ENCODE measurements at places on chromosomes 11 and 22.

DNA sequence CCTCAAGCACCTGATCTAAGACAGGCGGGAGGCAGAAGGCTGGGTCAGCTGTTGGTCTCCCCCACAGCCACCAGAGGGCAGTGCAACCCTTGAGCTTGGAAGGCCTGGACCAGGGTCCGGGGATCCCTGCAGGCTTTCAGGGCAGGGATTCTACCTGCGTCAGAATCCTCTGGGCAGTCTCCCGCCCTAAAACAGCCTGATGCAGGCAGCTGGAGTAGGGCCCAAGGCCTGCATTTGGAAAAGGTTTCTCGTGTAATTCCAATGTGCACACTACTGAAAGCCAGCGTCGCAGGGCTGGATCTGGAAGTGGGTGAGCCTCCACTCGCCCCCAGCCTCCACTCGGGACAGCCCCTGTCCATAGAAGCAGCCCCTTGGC, 31.8 kb downstream of the BID start:
- peak; percentile 71 for DNase-seq

DNA sequence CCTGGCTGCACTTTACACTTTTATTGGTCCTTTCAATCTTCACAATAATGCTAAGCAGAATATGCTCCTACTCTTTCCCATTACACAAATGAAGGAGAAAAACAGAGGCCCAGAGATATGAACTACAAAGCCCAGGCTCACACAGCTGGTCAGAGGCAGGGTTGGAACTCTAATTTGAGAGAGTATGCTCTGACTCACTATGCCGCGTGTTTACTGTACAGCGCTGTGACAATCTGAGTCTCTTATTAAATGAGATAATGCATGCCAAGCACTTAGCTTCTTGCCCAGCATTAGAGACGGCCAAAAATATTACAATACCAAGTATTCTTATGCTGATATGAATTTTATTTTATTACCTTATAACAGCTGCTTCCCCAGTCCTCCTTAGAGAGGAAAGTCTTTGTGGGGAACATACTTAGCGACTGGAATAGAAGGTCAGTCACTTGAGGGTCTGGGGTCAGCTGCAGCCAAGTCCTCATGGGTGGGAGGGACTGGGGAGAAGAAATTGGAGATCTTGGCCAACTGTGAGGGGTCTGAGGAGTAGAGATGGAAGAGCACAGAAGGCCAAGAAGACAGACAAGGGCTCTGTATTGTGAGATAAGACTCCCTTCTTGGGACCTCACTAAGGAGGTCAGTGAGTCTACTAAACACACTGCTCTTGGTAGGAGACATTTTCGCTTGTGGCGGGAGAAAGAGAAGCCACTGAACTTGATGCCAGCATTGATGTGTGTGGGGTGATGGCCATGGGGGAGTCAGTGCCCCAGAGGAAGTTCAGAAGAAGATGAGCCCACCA, 150.8 kb upstream of the TIMP3 start:
- DNase-seq, result no peak

DNA sequence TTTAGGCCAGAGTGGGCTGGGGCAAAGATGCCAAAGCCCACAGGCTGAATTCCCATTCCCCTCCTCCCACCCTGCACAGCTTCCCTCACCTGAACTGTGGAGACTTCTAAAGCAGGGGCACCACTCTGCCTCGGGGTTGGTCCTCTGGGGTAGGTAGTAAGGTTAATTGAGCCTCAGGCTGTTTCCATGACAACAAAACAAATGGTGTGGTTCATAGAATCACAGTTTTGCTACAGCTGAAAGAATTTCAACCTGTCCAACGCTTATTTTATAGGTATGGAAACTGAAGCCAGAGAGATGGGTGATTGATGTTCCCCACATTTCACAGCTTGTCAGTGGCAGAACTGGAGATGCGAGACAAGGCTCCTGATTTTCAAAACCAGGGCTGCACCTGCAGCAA, 109.5 kb downstream of the SNX19 start:
- DNase-seq, result no peak

DNA sequence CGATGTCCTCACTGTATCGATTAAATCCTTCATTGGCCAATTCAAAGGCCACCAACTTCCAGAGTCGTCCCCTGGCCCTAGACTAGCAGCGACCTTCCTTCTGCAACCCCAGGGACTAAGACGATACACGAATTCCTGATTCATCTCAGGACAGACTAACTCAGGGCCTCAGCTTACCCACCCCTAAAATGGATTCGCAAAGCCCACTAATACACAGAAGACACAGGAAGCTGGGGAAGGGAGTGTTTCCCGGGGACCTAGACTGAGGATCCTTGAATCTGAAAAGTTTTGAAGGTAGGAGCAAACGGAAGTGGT, 509 bp downstream of the LAMTOR1 start:
- no peak for DNase-seq

DNA sequence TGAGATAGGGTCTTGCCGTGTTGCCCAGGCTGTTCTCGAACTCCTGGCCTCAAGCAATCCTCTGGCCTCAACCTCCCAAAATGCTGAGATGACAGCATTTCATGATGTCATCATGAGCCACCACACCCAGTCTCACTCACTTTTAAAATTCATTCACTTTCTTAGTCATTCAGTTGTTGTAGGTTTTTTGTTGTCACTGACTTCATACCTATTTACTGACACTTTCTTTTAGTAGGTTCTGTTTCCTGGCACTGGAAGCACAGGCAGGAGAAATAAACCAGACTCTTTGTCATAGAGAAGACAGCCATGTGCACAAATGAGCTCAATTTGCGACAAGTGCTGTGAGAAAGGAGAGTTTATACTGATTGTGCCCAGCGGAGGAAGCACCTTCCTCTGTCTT, 10.5 kb downstream of the ART5 start:
- no peak for DNase-seq

GRCh38 chr11:64224891-64225607, 937 bp downstream of the TRPT1 start:
- DNase-seq, result no peak

DNA sequence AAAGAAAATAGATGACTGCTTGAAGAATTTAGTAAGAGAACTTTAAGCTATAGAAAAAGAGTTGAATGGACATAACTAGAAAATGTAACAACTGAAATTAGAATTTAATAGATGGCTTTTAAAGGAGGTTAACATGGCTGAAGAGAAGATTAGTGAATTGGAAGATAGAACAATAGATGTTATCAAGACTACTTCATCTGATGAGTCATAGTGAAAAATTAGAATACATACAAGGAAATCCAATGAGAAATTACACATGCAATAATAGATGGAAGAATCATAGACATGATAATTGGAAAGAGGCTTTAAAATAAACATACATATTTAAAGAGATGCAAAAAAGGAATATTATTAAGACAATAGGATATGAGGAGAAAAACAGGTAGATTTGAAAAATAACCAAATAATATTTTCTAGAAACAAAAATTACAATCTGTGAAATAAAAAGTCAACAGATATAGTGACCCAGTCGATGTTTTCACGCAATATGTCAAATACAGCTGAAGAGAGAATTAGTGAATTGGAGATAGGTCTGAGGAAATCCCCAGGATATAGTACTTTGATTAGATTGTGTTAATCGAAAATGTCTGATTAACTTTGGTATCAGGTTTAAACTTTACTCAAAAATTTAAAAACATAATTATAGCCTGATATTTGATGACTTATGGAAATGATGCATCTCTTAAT, 28.2 kb downstream of the CAT start:
- no peak for DNase-seq
